ENCODE measurements at places on chromosomes 16 and 17. TPM values are rescaled to one million over a fixed set of nuclear protein-coding genes. Genes with fewer than 3 reads are reported as not detected.

MPP3 gene
- total RNA-seq = not detected

TMED6 gene
- total RNA-seq = 5.0 TPM

KRT16 gene
- not detected for total RNA-seq

INCA1 gene
- 0.56 TPM for total RNA-seq

SLC38A8 gene
- total RNA-seq = not detected

SLC13A2 gene
- total RNA-seq = not detected

- peaks cover 37% of the 10 kb centered on the region for H3K36me3 ChIP-seq
- peak overlapping the region; percentile 62 for H3K27ac ChIP-seq
- H3K4me1 ChIP-seq = peaks cover 55% of the 10 kb centered on the region
- peak; percentile 51 for DNase-seq
- peak overlapping the region; percentile 77 for H3K4me3 ChIP-seq
These were observed 22.9 kb downstream of the PRCD start for GRCh38 chr17:76562734-76563148.

DNA sequence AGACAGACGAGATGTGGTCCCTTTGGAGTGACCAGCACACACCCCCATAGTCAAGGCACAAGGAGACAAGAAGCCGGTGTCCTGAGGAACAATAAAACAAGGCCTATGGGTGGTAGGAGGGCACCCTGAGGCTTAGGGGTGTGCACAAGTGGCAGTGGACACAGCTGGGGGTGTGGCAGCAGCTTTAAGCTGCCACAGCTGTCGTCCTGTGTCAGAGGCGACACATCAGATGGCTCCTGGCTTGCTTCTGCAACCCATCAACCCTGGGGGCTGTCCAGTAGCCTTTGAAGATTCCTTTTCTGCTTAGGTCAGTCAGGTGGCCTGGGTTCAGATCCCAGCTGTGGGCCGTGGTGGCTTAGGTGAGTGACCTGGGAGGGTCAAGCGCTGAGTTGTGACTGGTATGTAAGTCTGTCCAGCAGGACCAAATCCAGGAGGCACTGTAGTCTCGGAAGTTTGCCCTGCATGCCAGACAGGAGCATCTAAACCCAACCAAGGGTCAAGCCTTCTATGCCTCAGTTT, 15.8 kb downstream of the DRC3 start:
- no peaks in the 10 kb centered on the region for H3K36me3 ChIP-seq
- no peak overlapping the region for H3K27ac ChIP-seq
- no peaks in the 10 kb centered on the region for H3K4me1 ChIP-seq
- DNase-seq = no peak
- H3K4me3 ChIP-seq = no peak overlapping the region

DNA sequence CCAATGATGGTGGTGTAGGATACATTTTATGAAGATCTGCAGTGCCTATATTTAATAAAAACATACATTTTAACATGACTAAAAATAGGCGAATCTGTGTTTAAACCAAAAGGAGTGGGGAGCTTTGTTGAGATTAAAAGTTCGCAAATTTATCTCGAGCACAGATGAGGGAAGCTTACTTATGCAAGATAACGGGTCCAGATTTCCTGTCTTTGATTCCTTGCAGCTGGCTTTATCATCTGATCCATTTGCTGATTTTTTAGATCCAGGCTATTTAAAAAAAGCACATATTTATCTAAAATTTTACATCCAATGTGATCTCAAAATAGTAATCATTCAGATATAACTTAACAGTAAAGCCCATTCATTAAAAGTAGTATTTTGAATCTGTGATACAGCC, 57.0 kb upstream of the INTS2 start:
- H3K27me3 ChIP-seq = no peaks in the 10 kb centered on the region
- peaks cover 9% of the 10 kb centered on the region for H3K4me1 ChIP-seq
- DNase-seq = no peak
- no peak overlapping the region for H3K27ac ChIP-seq
- peaks cover 24% of the 10 kb centered on the region for H3K36me3 ChIP-seq

DNA sequence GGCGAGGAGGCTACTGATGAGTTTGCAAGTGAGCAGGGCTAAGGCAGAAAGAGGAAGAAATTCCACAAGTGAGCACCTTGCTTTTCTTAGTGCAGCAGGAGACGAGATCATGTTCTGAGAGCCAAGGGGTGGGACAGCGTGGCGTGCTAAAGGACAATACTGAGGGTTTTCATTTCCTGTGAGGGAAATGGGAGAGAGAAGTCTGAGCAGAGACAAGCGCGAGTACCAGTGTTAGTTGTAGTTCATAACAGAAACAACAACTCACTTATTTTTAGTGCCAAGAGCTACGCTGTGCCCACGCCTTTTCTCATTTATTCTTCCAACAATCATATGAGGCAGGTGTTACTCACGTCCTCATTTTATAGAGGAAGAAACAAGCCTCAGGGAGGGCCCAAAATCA, 2.3 kb downstream of the SPACA3 start:
- no peak overlapping the region for H3K27ac ChIP-seq
- H3K4me1 ChIP-seq = peaks cover 5% of the 10 kb centered on the region
- H3K4me3 ChIP-seq = no peak overlapping the region
- H3K27me3 ChIP-seq = peaks cover 13% of the 10 kb centered on the region

DNA sequence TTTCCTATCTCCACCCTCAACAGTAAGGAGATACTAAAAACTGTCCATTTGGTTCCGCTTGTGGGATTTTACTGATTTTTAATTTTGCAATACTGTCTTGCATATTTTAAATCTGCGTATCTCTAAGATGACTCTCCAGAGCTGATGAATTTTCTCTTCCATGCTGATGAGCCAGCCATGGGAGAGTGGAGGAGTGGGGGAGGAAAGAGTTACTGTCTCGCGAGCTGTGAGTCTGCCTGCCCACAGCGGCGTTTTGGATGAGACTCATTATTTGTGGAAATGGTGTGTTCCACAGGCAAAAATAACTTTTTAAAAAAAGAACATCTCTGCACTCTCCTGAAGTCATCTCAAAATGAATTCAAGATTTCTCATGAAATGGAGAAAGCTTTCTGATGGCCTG, 34.6 kb upstream of the MYOCD start:
- H3K4me3 ChIP-seq = no peak overlapping the region
- no peak for DNase-seq
- no peaks in the 10 kb centered on the region for H3K4me1 ChIP-seq
- no peaks in the 10 kb centered on the region for H3K36me3 ChIP-seq

GRCh38 chr17:79777120-79777893, 641 bp upstream of the CBX2 start:
- H3K36me3 ChIP-seq = peaks cover 4% of the 10 kb centered on the region
- no peak overlapping the region for H3K27ac ChIP-seq
- peaks cover 61% of the 10 kb centered on the region for H3K27me3 ChIP-seq
- peaks cover 7% of the 10 kb centered on the region for H3K4me1 ChIP-seq

- DNase-seq = no peak
- no peak overlapping the region for H3K27ac ChIP-seq
- no peaks in the 10 kb centered on the region for H3K36me3 ChIP-seq
- H3K4me1 ChIP-seq = peaks cover 2% of the 10 kb centered on the region
- peaks cover 15% of the 10 kb centered on the region for H3K27me3 ChIP-seq
These were observed 238.0 kb upstream of the CIBAR2 start for GRCh38 chr16:85350146-85350728.

DNA sequence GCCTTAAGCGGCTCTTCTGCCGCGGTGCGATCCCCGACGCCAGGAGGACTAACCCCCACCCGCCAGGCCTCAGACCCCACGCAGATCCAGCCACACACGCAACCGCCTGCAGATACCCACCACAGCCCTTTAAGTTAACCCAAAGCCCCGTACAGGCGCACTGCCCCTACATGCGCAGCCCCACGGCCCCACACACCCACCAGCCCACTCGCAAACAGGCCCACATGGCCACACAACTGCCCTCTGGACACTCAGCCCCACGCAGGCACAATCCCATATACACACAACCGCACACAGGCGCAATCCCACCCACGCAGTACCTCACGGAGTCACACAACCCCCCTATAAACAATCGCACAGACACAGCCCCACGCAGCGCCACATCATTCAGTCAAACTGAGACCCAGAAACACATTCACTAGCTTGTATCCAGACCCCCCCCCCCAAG, 41.7 kb downstream of the RAI1 start:
- H3K27ac ChIP-seq = no peak overlapping the region
- DNase-seq = no peak
- H3K27me3 ChIP-seq = peaks cover 31% of the 10 kb centered on the region

DNA sequence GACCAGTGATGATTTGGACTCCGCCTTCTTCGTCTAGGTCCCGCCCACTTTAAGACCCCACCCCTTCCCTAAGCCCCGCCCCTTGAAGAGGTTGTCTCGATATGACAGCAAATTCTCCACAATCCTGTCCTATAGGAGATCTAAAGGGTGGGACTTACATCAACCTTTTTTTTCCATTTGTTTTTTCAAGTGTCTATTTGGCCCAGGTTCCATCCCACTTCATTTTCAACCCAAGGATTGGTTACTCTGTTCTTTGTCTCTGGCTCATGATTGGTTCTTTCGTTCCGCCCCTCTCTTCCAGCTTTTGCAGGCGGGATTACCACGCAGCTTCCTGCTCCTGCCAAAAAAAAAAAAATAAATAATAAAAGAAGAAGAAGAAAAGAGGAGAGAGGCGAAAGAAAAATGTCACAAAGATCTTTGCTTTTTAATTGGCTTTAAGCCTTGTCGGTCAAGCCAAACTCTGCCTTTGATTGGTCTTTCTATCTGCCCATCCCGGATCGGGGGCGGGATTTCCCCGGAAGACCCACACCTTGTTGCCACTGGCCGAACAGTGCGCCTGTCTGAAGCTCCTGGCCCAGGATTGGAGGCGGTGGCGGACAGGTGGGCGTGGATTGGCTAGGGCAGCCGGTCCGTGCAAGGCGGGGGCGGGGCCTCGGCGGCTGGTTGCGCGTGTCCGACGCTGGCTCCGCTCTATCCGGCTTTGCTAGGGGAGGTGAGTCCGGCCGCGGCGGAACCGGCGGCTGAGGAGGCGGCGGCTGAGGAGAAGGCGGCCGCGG, 1.2 kb upstream of the NLK start:
- H3K4me3 ChIP-seq = peak overlapping the region; percentile 84
- peaks cover 5% of the 10 kb centered on the region for H3K27me3 ChIP-seq
- H3K4me1 ChIP-seq = peaks cover 46% of the 10 kb centered on the region

- no peaks in the 10 kb centered on the region for H3K36me3 ChIP-seq
- no peaks in the 10 kb centered on the region for H3K4me1 ChIP-seq
- peaks cover 2% of the 10 kb centered on the region for H3K27me3 ChIP-seq
- DNase-seq = no peak
- H3K27ac ChIP-seq = no peak overlapping the region
These were observed 81.0 kb downstream of the TMEM100 start for GRCh38 chr17:55641676-55642081.

- no peak overlapping the region for H3K27ac ChIP-seq
- no peak overlapping the region for H3K4me3 ChIP-seq
- H3K27me3 ChIP-seq = peaks cover 36% of the 10 kb centered on the region
- H3K4me1 ChIP-seq = no peaks in the 10 kb centered on the region
- no peak for DNase-seq
- H3K36me3 ChIP-seq = no peaks in the 10 kb centered on the region
These were observed 521.9 kb upstream of the HSBP1 start for GRCh38 chr16:83285921-83286320.

GRCh38 chr17:57674894-57675293, 70.2 kb downstream of the CCDC182 start:
- H3K4me1 ChIP-seq = peaks cover 36% of the 10 kb centered on the region
- H3K27ac ChIP-seq = peak overlapping the region; percentile 83
- DNase-seq = no peak
- no peaks in the 10 kb centered on the region for H3K27me3 ChIP-seq
- no peaks in the 10 kb centered on the region for H3K36me3 ChIP-seq
- H3K4me3 ChIP-seq = no peak overlapping the region

GRCh38 chr16:49638673-49639610, 217.0 kb downstream of the ZNF423 start:
- no peak overlapping the region for H3K27ac ChIP-seq
- DNase-seq = peak; percentile 18
- no peak overlapping the region for H3K4me3 ChIP-seq

- H3K4me3 ChIP-seq = no peak overlapping the region
- peaks cover 36% of the 10 kb centered on the region for H3K27me3 ChIP-seq
- no peaks in the 10 kb centered on the region for H3K4me1 ChIP-seq
- no peaks in the 10 kb centered on the region for H3K36me3 ChIP-seq
- no peak overlapping the region for H3K27ac ChIP-seq
These were observed 172.9 kb upstream of the ZFHX3 start for GRCh38 chr16:73220836-73221235.

DNA sequence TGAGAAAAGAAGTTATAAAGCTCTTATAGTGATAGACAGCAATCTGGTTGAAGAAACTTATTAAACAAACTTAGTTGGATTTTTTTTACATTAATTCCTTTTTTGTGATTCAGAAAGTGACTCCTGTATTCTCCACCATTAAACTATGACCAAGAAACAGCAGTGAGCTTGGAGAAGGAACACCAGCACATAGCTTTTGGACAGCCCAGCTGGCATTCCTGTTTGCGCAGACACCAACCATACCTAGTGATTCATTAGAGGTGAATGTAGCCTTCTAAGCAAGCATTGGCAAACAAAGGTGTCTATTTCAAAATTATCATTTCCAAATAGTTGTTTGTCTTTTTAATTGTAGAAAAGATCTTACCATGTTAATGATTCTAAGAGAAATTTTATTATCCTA, 94.4 kb downstream of the STXBP4 start:
- H3K27ac ChIP-seq = no peak overlapping the region
- H3K4me1 ChIP-seq = no peaks in the 10 kb centered on the region
- DNase-seq = no peak

GRCh38 chr17:27326051-27326450, 32.1 kb downstream of the WSB1 start:
- H3K27ac ChIP-seq = no peak overlapping the region
- no peaks in the 10 kb centered on the region for H3K36me3 ChIP-seq
- H3K27me3 ChIP-seq = no peaks in the 10 kb centered on the region
- H3K4me3 ChIP-seq = no peak overlapping the region
- H3K4me1 ChIP-seq = no peaks in the 10 kb centered on the region

- H3K27ac ChIP-seq = no peak overlapping the region
- no peaks in the 10 kb centered on the region for H3K27me3 ChIP-seq
- H3K4me1 ChIP-seq = peaks cover 31% of the 10 kb centered on the region
- no peak overlapping the region for H3K4me3 ChIP-seq
- no peaks in the 10 kb centered on the region for H3K36me3 ChIP-seq
These were observed 37.1 kb downstream of the MPRIP start for GRCh38 chr17:17079336-17079735.

DNA sequence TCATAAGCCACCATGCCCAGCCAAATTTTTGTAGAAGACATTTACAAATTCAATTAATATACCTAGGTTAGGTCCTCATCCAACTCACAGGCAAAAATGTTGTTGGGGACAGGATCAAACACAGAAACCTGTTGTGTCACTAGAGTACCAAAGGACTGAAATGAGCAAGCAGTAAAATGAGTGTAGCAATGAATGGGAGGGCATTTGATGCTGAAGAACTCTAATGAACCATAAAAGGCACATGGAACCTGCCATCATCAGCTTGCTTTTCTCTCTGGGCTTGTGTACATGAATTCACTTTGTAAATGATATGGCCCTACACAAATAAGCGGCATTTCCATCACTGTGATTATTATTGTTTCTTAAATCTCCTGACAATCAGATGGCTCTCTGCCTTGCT, 17.8 kb downstream of the USP31 start:
- H3K36me3 ChIP-seq = peaks cover 7% of the 10 kb centered on the region
- peaks cover 13% of the 10 kb centered on the region for H3K4me1 ChIP-seq
- H3K27me3 ChIP-seq = peaks cover 9% of the 10 kb centered on the region

DNA sequence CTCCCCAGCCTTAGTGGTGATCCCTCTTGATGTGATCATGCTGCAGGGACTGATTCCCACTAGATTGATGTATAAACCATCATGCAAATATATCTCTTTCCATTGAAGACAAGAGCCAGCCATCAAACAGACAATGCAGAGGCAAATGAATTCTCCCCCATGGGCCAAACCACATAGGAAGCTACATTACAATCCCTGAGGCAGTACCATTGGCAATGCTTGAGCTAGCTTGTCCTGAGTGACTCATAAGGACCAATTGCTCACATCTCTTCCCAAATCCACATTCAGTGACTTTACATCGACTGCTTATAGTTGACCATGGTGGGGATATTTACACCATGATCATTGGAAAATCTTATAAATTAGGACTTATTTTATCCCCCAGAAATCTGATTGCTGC, 242.2 kb downstream of the SHISA9 start:
- no peak overlapping the region for H3K27ac ChIP-seq
- no peaks in the 10 kb centered on the region for H3K27me3 ChIP-seq
- H3K4me1 ChIP-seq = no peaks in the 10 kb centered on the region
- H3K4me3 ChIP-seq = no peak overlapping the region
- no peaks in the 10 kb centered on the region for H3K36me3 ChIP-seq

All from natural killer cell treated with Interleukin-12 subunit alpha and Interleukin-12 subunit beta and Interleukin-15 and Interleukin-18, amount 100 ng/mL, for 72 hours (primary cell).